Stimulated activated naive CD8-positive, alpha-beta T cell treated with anti-CD3 and anti-CD28 coated beads, Interleukin-15, Interleukin-2, amounts not matched to agents 100 U/mL and 50 U/mL, for 24 hours (primary cell): ENCODE measurements at places on chromosomes 5 and 9.
A peak's percentile ranks its signal among the peaks of the same experiment; 100 is the strongest.

DNA sequence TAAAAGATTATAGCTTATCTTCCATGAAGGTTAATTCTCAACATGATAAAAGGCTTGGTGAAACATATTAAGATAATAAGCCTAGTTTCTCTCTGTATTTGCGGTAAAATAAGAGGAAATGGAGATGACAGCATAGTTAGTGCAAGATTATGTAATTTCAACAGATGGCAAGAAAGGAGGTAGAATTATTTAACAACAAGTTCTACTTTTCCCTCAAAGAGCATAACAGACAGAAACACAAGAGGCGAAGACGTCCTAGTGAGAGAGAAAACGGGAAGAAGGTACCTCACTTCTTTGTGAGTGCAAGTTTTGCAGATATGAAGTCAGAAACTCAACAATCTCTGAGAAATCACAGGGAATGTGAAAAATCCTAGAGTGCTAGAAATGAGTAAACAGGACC lies 144.8 kb upstream of the ADCY2 start:
- DNase-seq, result no peak

- DNase-seq, result no peak
Measured at GRCh38 chr5:154571325-154572035, 93.5 kb upstream of the HAND1 start.

- DNase-seq, result peak; percentile 73
Measured at GRCh38 chr5:76403766-76404222, 709 bp downstream of the IQGAP2 start.

GRCh38 chr5:89301321-89302025 lies 418.5 kb upstream of the MEF2C start:
- no peak for DNase-seq

- no peak for DNase-seq
Measured at GRCh38 chr9:126015424-126015823, 268.3 kb downstream of the PBX3 start.

GRCh38 chr5:178196281-178196812 lies 8.0 kb upstream of the HNRNPAB start:
- DNase-seq, result no peak

- no peak for DNase-seq
Measured at GRCh38 chr9:88818495-88819201, 172.6 kb upstream of the S1PR3 start.

DNA sequence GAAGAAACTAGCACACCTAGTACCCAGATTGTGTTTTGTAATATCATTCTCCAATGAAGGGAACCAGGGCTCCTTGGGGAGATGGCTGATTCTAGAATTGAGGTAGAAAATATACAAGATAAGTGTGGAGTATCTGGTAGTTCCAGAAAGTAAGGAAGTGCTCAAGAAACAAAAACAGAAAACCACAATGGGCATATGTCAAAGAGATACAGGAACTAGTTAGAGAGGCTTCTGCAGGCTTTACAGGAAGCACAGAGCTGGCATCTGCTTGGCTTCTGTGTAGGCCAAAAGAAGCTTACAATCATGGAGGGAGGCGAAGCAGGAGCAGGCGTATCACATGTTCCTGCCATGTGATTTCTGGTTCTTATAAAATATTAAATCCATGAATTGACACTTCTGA lies 105.7 kb upstream of the TMEM161B start:
- DNase-seq, result no peak

- no peak for DNase-seq
Measured at GRCh38 chr9:82504620-82505019, 516.0 kb downstream of the SPATA31D1 start.

DNA sequence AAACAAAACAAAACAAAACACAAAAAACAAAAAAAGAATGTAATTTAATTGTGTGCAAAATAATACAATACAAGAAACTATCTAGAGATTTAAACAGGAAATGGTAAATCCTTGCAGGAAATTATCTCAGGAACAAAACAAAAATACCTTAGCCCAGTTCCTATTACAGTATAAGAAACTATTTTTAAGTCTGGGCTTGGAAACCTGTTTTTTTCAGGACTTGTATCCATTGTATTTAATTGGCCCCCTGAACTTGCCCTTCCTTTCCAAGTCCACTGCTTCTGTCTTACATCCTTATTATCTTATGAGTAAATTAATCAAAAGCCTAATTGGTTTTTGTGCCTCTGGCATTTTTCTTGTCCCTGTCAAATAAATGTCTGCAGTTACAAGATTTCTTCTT lies 48.5 kb downstream of the ST8SIA4 start:
- DNase-seq, result no peak

GRCh38 chr5:179799644-179799973 lies 5.8 kb downstream of the LTC4S start:
- DNase-seq, result no peak

- no peak for DNase-seq
Measured at GRCh38 chr9:26157411-26157810, 479.2 kb upstream of the TUSC1 start.

GRCh38 chr5:170597109-170597751 lies 93.4 kb downstream of the KCNIP1 start:
- peak; percentile 60 for DNase-seq

GRCh38 chr5:128662997-128663396 lies 125.0 kb upstream of the FBN2 start:
- DNase-seq, result no peak

DNA sequence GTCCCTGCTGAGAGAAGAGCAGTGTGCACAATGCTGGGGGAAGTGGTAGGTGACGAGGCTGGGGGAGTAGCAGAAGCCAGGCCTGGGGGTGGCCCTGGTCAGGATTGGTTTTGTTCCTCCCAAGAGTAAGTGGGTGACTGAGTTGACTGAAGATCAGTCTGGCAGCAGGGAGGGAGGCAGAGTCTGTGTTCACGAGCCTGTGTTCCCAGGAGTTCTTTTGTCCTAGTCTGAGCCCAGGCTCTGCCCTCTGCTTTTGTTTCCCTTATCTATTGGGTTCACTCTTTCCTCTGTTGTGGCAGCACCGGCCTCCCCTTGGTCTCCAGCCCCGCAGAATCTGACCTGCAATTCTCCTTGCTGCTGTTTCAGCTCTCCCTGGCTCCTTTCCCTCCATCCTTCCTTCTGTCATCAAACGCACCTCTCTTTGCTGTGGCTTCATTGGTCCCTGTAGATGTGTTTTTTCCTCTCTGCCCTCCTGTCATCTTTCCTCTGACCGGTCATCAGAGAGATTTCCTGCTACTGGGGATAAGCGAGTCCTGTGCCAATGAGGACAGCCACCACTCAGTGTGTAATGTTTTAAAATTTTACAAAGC lies 607.4 kb downstream of the KIF4B start:
- no peak for DNase-seq

DNA sequence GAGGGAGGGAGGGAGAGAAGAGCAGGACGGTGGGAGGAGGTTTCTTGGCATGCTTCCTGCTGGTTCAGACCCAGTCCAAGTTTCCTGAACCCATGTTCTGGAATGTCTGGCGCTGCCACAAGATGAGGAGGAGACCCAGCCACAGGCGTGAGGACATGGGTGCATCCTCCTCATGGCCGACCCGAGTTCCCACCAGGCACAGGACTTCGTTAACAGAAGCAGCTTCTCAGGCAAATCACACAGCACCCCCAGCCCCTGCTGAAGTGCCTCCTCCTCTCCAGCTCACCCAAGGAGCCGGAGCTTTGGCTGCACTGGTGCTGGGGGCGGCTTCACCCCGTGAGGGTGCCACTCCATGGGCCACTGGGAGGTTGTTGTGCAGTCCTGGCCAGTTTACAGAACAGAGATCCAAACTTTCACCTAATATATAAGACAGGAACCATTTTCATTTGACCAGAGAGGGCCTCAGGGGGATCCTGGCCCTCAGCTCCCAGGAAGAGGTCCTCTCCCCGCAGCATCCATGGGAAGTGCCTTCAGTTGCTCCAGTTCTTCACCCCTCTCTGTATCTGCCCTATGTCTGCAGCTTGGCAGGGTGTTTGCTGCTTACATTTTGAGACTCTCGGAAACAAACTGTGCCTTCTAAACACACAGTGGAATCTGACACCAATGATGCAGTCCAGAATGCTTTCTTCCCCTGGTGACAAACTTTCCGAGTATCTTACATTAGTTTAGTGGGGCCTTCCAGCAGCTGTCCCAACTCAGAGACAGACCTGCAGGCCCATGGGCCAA lies 10.2 kb upstream of the NKD2 start:
- no peak for DNase-seq

DNA sequence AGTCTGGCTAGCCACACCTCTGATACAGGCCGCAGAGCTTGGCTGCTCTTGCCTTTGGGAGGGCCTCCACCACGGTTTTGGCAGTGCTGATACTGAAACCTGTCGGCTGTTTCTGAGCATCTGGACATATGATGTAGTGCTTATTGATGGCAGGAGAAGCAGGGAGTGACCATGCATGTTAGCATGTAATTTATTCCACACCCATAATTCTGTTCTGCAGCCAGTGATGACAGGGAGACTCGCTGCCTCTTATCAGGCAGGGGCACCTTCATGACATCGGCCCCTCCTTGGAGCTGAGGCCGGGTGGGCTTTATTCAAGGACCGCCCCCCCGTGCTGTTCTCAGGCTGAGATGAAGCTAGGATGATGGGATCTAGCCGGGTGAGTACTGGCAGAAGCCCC lies 49.0 kb downstream of the OLFM1 start:
- no peak for DNase-seq

GRCh38 chr5:65570598-65571226 lies 7.6 kb downstream of the PPWD1 start:
- no peak for DNase-seq

- no peak for DNase-seq
Measured at GRCh38 chr5:125232779-125233230, 486.4 kb upstream of the ZNF608 start.

GRCh38 chr5:59685191-59685530 lies 208.4 kb downstream of the PDE4D start:
- DNase-seq, result no peak

DNA sequence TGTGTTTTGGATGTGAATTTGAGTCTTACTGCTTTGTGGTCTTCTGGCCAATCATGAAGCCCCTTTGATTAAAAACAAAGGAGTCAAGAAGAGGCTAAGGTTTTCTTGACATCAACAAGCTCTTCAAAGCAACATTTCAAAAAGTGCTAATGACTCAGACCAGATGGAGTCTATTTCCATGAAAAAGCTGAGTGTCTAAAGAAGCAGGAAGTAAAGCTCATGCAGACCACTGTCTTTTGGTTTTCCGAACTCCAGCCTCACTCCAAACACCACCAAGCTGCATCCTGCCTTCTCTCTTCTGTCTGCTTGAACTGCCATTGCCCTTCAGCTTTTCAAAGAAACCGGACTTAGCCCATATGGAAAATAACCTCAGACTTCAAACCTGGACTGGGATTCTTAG lies 115.2 kb downstream of the PRDM6 start:
- no peak for DNase-seq

DNA sequence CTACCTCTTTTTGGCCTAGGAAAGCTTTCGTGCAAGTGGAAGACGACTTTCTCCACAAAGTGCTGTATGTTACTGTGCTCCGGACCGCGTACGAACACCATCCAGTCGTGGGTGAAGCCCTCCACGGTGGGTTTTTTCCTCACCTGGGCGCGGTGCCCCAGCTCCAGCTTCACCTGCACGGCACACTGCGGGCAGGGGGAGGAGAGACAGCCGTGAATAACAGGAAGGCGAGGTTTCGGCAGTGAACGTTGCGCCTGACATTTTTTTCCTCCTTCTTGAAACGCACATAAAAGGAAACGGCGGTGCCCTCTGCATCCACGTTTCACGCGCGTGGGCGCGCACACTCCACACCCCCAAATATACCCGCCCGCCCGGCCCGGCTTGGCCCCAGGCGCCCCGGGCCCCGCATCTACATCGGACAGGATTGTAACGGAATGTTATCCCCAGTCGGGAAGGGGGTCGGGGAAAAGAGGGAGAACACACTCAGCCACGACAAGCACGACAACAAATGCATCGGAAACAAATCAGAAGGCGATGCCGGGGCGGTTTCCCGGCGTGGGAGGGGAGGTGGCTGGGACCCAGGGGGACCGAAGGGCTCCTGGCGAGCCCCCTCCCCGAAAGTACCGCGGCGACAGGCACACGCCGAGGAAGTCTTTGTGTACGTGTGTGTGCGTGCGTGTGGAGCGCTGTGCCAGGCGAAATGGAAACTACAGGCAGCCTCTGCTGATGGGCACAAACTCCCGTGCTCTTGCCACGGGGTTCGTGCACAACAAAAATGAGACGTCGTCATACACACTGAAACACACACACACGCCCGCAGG lies 1.4 kb downstream of the MLLT3 start:
- peak; percentile 54 for DNase-seq

- DNase-seq, result no peak
Measured at GRCh38 chr5:85920984-85921383, 696.8 kb upstream of the COX7C start.

GRCh38 chr5:119417891-119418605 lies 34.2 kb upstream of the HSD17B4 start:
- DNase-seq, result no peak

GRCh38 chr9:133848471-133849109 lies 110.4 kb upstream of the SARDH start:
- DNase-seq, result no peak

DNA sequence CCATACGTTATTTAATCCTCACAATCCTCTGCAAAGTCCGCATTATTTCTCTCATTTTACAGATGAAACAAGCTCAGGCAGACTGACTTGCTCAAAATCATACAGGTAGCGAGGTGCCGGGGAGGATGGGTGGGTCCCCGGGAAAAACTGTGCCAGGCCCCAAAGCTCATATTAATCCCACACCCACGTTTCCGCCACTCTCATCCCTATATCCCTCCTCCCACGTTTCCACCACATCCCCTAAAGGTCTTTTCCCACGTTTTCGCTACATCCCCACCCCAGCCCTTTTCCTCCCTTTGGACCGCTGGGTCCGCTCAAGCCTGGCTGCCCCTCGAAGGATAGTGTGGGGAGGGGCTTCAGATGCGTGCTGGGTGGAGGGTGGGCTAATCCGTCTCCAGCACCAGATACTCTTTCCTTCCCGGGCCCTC lies 434 bp upstream of the FSD1L start:
- no peak for DNase-seq

DNA sequence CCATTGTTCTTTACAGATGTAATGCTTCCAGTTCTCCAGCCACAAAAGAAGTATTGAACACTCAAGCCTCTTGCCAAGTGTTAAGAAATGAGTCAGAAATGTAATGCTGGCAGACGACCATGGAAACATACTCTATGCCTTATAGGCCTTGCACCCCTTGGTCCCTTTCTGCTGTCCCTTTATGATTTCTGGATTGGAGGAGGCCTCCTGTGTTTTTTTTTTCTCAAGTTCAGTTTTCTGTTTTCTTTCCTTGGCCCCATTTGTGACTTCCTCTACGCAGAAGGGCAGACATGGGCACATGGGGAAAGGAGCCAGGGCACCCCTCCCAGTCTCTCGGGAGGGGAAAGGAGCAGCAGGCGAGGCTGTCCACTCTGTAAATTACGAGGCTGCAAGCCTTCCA lies 53.4 kb downstream of the SNX18 start:
- DNase-seq, result no peak

DNA sequence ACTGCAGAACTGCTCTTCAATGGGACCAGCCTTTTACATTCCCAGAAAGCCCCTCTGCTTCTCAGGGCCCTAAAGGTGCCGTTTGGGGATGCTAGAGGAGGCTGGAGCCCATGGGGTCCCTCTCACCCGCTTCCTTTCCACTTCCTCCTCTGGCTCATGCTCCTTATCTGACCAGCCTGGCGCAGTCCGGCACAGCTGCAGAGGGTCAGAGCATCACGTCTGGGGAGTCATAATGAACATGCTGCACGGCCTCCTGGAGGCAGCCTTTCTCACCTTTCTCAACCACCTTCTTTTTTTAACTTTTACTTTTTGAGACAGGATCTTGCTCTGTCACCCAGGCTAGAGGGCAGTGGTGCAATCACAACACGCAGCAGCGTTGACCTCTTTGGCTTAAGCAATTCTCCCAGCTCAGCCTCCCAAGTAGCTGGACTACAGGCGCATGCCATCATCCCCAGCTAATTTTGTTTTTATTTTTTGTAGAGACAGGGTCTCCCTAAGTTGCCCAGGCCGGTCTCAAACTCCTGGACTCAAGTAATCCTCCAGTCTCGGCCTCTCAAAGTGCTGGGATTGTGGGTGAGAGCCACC lies 15.1 kb upstream of the TCF7 start:
- no peak for DNase-seq
